ENCODE measurements at places on chromosomes 3 and 15. TPM values are rescaled to one million over a fixed set of nuclear protein-coding genes. Genes with fewer than 3 reads are reported as not detected.

MME gene
- total RNA-seq = 4.8 TPM

PLA1A gene
- total RNA-seq = 2.0 TPM

DNA sequence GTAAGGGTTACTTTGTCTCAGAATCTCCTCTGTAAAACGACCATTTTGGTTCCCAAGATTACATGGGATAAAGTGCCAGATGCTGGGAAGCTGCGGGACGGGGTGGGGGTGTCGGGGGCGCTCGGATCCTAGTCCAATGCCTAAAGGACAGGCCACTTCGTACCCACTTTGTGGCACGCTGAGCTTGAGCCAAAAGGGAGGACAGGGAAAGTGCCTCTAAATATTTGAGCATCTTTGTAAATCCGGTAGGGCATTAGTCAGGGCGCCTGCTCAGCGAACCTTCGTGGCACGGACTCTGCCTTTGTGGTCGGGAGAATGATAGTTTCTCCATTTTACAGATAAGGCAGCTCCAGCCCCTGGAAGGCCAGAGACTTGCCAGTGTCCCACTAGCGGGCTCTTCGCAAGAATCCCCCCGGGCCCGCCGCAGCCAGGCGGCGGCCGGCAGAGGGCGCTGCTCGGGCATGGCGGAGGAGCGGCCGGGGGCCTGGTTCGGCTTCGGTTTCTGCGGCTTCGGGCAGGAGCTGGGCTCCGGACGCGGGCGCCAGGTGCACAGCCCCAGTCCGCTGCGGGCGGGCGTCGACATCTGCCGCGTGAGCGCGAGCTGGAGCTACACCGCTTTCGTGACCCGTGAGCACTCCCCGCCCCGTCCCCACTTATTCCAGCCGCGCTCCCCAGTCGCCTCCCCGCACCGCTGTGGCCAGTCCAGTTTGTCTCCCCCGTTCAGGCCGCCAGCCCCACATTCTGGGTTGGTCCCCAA lies 1.8 kb downstream of the RCCD1 start:
- peak; percentile 91 for DNase-seq

GRCh38 chr3:148513096-148513543 lies 184.6 kb upstream of the AGTR1 start:
- DNase-seq = no peak

GRCh38 chr3:43691120-43691995 lies 620 bp downstream of the ABHD5 start:
- DNase-seq = peak; percentile 87

DNA sequence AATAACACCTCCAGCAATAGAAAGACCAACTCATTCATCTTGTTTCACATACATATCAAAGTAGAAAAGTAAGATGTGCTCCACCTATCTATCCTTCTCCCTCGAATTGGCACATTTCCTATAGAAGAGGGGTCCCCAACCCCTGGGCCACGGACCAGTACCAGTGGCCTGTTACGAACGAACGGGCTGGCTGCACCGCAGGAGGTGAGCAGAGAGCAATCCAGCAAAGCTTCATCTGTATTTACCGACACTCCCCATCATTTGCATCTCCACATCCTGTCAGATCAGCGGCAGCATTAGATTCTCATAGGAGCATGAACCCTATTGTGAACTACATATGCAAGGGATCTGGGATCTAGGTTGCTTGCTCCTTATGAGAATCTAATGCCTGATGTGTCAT lies 95.0 kb upstream of the CGNL1 start:
- no peak for DNase-seq

- no peak for DNase-seq
Observed at GRCh38 chr3:15783361-15783969, 14.3 kb downstream of the ANKRD28 start.

DNA sequence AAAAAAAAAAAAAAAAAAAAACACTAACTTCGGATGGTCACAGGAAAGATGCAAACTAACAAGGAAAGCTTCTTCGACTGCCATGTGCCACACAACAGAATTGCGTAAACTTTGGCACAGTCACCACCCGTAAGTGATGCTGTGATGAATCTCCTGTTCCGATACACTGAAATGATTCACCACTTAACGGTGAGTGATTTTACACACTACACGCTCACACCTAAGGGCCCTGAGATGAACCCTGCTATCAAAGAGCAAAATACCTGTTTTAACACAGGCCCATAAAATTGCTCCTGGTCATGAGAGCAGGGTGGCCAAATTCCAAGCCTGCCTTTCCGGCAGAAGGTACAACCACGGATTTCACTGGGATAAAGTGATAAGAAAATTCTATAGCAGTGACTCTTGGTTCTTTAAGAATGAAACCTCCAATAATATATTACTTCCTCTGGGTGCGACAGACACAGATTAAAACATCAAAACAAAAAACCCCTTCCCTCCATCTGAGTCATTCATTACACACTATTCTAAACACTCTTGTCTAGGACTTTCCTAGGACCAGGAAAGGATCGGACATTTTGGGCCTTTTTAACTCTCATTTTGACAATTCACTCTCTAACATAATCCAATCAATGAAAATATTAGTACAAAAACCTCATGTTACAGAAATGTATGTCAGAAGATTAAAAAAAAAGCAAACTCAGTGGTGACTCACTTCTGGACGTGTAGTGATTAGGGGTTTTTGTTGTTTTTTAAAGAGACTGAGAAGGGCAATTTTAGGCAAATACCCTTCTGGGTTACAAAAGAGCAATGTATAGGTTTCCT lies 28.3 kb downstream of the LRIG1 start:
- DNase-seq = no peak

- DNase-seq = no peak
Observed at GRCh38 chr3:13836658-13837587, 42.9 kb downstream of the WNT7A start.

- no peak for DNase-seq
Observed at GRCh38 chr3:99626417-99626788, 12.0 kb upstream of the COL8A1 start.

DNA sequence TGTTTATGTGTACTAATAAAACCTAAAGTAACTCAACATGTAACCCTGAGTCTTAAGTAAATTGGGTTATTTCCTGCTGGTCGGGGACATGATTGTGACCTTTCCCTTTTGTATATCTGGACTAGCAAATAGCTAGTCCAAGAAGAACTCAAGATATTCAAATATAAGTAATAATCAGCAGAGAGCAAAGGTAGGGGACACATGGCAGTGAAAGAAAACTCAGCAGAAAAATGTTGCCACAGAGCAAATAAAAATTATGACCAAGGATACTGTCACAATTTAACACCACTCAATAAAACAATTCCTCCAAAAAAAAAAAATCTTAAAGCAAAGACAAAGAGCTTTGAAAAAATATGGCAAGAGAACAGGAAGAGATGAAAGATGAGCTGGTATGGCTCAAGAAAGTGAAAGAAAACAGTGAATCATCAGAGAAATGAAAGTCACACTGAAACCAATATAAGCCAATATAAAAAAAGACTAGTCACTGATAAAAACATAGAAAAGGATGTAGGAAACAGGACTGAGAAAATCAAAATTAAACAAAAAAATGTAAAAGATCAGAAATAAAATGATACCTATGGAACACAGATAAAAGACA lies 43.4 kb downstream of the HLTF start:
- DNase-seq = no peak

Measured in Right ventricle myocardium inferior (tissue), 1 donor.